ENCODE measurements at places on chromosomes 11 and 22. TPM values are rescaled to one million over a fixed set of nuclear protein-coding genes. Genes with fewer than 3 reads are reported as not detected.

The BCO2 gene
- 1.4 TPM for total RNA-seq

The FOLR2 gene
- not detected for total RNA-seq

The ZNRD2 gene
- total RNA-seq, result 37.9 TPM

The MOGAT2 gene
- not detected for total RNA-seq

The PEX16 gene
- 16.4 TPM for total RNA-seq

Measured in smooth muscle cell of the pulmonary artery (primary cell).